ENCODE measurements at places on chromosomes 4 and X.
A peak's percentile ranks its signal among the peaks of the same experiment; 100 is the strongest.

DNA sequence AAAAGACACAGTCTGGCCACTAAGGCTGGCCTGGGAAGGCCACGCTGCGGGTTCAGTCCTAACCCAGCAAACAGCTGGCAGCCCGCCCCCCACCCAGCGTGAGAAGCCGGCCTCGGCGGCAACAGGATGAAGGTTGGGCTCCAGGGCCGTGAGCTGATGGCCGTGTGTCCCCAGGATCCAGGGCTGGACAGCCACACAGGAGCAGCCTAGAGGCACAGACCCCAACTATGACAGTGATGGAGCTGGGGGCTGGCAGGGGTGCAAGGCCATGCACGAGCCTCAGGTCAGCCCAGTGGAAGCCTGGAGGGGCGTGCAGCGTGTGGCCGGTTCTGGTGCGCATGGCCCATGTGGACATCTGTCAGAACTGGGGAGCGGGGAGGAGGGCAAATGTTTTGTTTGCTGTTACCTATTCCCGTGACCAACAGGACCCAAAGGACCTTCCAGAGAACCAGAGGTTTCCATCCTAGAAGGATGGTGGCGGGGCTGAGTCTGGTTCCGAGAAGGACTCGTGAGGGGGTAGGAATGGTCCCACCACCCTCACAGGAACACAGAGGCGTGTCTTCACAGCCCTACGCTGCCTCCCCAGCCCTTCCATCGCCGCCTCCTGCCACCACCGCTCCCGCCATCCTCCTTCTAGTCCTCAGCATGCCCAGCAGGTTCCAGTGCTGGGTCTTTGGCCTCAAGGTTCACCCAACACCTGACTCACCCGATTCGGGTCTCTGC, 46.5 kb downstream of the ZFYVE28 start:
- no peak for DNase-seq

DNA sequence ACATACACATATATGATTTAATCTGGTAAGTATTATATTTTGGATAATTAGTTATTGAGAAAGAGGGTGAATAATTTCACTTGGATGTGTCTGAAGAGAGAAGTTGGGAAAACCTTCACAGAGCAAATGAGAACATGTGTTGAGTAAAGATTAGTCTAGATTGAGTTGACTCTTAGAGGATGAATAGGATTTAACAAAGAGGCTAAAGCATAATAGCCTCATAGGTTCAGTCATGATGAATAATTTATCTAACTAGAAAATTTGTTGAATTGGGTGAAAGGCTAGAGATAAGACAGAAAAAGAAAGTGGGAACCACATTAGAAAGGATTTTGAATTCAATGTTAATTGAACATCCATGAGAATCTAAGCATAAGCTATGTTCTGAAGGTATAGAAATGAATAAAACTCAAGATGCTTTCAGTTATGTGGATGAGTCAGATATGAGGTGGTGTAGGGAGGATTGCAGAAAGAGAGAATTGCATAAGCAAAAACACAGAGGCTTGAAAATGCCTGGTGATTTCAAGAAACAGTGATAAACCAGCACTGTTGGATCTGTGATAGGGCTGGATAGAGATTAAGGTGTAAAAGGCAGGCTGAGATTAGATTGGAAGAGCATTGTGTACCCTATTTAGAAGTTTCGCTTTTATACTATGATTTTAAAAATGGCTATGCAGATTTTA, 207.6 kb upstream of the NR3C2 start:
- no peak for DNase-seq

- DNase-seq, result no peak
Measured at GRCh38 chr4:165016971-165017370, 14.8 kb upstream of the TRIM60 start.

DNA sequence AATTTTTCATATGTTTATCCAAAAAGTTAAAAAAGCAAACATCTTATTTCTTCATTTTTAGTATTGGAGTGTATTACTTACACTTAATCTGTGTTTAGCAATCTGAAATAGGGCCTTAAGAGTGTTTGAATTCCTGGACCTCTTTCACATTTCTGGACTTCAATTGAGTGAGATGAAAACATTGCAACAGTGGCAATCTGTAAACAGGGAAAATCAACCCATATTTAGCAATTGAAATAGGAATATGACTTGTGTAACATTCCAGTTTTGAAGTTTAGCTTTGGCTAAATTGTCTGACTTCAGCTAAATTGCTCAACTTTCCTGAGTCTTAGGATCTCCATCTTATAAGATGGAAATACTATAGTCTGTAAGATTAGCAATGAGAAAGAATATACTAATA, 34.6 kb upstream of the FHL1 start:
- DNase-seq, result no peak

DNA sequence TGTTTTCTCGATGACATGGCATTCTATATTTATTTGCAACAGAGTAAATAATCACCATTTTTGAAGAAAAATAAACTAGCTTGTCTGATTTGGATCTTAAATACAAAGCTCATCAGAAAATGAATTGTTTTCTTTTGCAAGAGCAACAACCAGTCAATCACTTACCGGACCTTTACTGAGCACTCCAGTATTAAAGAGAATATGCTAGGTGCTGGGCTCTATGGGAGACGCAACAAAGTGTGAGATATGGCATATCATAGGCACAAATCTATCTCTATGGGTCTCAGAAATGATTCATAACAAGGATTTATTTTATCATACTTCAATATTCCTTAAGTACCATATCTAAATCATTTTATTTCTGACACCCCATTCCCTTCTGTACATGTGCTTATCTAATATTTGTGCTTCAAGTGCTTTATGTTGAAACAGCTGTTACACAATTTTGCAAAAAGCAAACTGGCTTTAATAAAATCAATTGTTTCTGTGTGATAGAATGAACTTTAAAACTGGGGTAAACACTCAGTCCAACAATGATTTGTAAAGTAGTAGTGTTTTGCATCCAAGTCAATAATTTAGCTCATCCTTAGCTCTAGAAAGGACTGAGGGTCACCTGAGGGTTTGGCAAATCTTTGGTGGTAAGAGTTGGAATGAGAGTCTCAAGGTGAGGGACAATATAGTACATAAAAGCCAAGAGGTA, 88.4 kb upstream of the SPANXB1 start:
- DNase-seq, result no peak

GRCh38 chrX:123971982-123972381, 10.5 kb downstream of the STAG2 start:
- DNase-seq, result no peak

GRCh38 chr4:145755802-145756201, 75.9 kb downstream of the C4orf51 start:
- no peak for DNase-seq

GRCh38 chrX:49177873-49178480, 6.3 kb downstream of the PLP2 start:
- no peak for DNase-seq

DNA sequence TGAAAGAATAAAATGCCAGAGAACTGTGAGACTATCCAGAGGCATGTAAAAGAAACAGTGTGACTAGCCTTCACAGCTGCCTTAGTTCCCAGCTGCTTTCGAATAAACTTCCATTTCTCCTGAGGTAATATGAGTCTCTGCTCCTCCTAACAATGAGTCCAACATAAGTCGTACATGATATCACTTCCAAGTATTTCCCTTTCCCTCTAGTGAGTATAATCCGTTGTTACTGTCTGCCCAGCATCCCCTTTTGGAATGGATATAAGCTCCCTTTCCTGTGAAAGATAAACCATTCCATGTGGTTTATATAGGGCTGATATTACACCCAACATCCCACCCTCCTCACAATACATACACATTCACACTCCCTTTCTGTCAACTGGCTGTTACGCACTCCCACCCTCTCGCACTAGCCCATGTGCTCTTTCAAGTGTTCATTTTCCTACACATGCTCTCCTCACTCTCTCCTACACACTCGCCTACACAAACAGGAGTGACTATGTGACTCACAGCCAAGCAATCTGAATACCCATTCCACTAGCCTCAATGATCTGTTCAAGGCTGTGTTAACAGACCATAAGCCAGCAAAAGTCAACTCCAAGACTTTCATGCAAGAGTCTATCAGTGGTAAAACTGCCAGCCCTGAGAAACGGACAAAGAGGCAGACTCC, 5.0 kb downstream of the NAF1 start:
- DNase-seq, result peak; percentile 8

- DNase-seq, result no peak
Measured at GRCh38 chr4:39881789-39882188, 95.9 kb downstream of the PDS5A start.

- no peak for DNase-seq
Measured at GRCh38 chr4:7201420-7202305, 9.3 kb downstream of the SORCS2 start.
